ENCODE measurements at places on chromosomes 2 and 18.

DNA sequence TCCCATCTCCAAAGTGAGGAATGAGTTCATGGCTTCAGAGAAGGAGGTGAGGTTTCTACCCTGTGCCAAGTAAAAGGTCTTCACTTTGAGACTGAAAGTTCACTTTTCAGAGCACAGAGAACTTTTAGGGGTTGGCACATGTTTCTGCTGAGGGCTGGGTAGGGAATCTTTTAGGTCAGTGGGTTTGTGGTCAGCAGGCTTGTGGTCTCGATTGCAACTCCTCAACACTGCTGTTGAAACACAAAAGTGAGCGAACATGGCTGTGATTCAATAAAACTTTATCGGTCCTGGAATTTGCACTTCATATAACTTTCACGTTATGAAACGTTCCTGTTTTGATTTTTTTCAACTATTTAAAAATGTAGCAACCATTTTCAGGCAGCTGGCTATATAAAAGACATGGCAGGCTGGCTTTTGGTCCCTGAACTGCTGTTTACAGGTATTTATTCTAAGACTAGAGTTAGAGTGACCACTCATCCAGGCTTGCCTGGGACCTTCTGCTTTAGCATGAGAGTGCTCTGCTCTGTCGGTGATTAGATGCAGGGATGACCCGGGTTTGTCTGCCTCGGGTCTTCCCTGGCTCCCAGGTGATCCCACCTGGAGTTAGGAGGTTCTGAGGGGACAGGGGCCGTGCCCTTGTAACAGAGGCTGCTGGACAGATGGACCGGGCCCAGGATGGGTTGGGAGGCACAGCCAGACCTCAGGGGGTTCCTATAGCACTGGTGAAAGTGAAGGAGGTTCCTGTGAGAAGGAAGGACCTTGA is 62.7 kb upstream of the TAF1B start:
- no peak for DNase-seq

DNA sequence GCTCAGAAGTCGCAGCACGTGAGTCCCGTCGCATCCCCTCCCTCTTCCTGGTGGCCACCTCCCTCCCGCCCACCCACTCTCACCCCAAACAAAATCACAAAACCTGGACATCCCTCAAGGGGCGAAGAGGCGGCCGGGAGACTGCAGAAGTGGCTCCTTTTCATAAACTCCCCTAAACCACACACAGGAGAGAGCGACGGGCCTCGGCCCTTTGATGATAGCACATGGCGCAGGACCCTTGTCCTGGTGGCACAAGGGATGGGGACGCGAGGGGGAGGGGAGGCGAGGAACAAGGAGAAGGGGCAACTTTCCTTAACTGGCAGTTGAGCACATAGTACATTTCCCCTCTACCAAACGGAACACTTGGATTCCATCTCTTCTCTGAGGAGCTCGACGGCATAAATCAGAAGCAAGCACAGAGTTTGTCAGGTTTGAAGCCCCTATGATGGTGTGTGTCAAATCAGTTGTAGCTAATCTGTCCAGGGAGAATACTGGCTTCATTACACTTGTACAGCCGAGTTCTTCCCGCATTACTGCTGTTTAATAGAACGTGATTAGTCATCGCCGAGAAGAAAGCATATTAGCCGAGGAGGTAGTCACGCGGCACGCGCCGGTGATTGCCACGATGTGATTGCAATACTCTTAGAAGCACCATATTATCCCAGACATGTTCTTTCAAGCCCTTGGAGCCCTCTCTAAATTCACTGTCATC is 43.8 kb downstream of the GBX2 start:
- DNase-seq: no peak

- no peak for DNase-seq
Measured at GRCh38 chr2:8957628-8958027, 45.9 kb downstream of the MBOAT2 start.

DNA sequence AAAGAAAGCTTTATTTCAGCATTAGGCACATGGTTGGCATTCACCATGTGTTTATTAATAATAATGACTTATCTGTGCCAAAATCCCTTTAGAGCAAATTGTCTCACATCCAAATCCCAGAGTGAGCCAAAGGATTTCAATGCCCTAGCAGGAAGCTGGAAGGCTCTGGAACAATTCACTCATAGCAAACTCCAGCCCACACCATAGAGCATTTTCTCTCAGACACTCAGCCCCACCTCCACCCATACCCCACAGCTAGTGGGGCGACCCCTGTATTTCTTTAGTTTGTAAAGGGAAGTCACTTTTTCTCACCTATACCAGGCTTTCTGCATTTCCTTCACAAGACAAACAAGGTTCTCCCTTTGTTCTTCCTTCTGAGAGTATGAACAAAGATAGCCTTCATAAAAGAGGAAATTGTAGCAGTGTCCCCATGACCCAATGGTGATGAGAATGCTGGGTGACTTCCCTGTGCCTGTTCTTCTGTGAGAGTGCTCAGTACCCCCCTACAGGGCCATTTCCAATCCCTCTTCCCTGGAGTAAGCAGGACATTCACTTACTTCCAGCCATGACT is 100.1 kb upstream of the APCDD1 start:
- DNase-seq: no peak

DNA sequence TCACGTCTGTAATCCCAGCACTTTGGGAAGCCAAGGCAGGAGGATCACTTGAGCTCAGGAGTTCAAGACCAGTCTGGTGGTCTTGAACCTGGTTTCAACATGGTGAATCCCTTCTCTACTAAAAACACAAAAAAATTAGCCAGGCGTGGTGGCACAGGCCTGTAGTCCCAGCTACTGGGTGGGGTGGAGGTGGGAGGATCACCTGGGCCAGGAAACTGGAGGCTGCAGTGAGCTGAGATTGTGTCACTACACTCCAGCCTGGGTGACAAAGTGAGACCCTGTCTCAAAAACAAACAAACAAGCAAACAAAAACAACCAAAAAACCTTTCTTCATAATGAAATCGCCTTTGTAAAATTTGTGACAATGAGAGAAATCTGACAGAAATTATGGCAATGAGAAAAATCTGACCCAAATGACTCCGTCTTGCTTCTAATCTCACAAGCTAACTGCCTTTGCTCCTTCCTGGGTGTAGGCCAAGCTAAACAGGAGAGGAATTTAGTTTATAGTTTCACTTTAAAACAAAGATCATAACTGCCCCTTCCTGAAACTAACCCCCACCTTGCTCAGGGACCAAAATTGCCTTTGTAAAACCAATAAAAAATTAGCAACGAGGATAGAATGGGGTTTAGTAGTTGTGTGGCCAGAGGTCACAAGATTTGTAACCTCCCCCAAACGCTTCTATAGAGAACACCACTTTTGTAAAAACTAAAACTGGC is 60.7 kb upstream of the KIF5C start:
- no peak for DNase-seq

GRCh38 chr2:158181171-158181570 is 79.5 kb downstream of the UPP2 start:
- no peak for DNase-seq

Measured in esophagus squamous epithelium (tissue), 5 donors.